ENCODE measurements at places on chromosomes 4 and X. TPM values are rescaled to one million over a fixed set of nuclear protein-coding genes. Genes with fewer than 3 reads are reported as not detected.
A peak's percentile ranks its signal among the peaks of the same experiment; 100 is the strongest.

- DNase-seq: no peak
Observed at GRCh38 chr4:38940476-38940875, 72.9 kb downstream of the FAM114A1 start.

GRCh38 chrX:153853902-153854267, 23.5 kb upstream of the PDZD4 start:
- no peak for DNase-seq

- DNase-seq: no peak
Observed at GRCh38 chr4:626201-627091, 1.1 kb downstream of the PDE6B start.

- DNase-seq: no peak
Observed at GRCh38 chr4:94791701-94792100, 33.9 kb downstream of the BMPR1B start.

- DNase-seq: peak; percentile 60
Observed at GRCh38 chr4:4260185-4260751, 12.2 kb upstream of the TMEM128 start.

GRCh38 chr4:158715802-158716201, 7.4 kb downstream of the PPID start:
- no peak for DNase-seq

GRCh38 chr4:8439168-8439567, 1.4 kb downstream of the ACOX3 start:
- DNase-seq: no peak

GRCh38 chr4:17356926-17357325, 155.0 kb downstream of the QDPR start:
- no peak for DNase-seq

- no peak for DNase-seq
Observed at GRCh38 chr4:144955104-144955503, 142.9 kb downstream of the ANAPC10 start.

GRCh38 chr4:105569057-105569865, 16.8 kb downstream of the ARHGEF38 start:
- DNase-seq: no peak

DNA sequence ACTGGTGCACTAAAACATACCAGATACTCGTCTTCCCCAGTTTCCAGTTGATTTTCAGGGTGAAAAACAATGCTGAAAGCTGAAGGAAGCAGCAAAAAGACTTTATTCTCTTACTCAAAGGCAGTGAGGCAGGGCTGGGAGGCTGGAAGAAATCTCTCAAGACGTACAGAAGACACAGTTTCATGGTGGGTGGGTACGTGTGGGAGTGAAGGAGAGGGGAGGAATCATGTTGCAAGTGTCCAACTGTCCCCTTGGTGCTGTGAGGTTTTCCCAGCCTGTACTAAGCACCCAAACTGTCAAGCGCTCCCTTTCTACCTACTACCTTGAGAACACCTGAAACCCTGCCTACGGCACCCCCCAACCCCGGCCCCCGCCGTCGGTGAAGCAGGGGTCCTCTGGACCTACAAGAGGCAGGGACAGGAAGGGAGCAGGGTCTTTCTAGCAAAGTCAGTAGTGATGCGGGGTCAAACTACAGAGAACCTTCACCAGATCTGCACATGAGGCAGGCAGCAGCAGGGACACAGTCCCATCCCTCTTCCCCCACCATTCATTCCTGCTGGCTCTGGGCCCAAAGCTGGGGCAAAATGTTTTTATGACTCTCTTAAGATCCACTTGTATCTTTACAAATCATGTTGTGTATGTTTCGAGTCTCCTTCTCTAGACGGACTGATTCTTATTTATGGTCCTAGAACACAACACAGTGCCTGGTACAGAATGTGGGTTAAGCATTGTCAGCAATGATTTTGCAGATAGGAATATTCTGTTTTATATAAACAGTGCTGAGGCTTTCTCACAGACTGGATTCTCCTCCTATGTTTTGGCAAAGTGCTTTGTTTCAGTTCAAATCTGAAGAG, 2.4 kb upstream of the SETD7 start:
- DNase-seq: no peak

DNA sequence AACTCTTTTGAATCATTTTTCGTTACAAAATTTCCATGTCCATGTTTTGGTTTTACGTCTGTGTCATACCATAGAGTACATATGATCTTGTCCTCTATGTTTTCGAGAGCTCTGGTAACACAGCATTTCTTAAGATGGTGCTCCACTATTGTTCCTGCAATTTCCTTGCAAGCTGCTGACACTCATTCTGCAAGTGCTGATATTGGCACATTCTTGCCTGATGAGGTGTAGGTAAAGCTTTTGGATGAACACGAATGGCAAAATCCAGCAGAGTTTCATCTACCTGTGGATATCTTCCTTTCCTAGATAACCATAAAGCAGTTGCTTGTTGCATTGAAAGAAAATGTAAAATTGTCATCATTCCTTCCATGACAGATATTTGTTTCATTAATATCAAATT, 41.3 kb downstream of the MAGEB17 start:
- no peak for DNase-seq

- DNase-seq: no peak
Observed at GRCh38 chrX:115913575-115913974, 257.0 kb upstream of the AGTR2 start.

DNA sequence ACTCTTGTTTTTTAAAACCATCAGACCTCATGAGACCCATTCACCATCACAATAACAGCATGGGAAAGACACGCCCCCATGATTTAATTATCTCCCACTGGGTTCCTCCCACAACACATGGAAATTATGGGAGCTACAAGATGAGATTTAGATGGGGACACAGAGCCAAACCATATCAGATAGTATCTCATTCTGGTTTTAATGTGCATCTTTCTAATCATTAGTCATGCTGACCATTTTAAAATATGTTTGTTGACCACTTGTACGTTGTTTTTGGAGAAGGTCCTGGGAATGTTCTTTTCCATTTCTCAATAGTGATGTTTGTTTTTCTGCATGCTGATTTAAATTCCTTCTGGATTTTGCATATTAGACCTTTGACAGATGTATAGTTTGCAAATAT, 119.0 kb downstream of the RTL3 start:
- no peak for DNase-seq

- DNase-seq: no peak
Observed at GRCh38 chr4:66062044-66062443, 391.8 kb upstream of the EPHA5 start.

The RPA4 gene
- total RNA-seq: 0.73 TPM

The INTS12 gene
- 18.5 TPM for total RNA-seq

The P2RY8 gene
- not detected for total RNA-seq

The MAGEA4 gene
- not detected for total RNA-seq

The DUX4 gene
- not detected for total RNA-seq

The FATE1 gene
- not detected for total RNA-seq

The TSC22D3 gene
- 25.9 TPM for total RNA-seq

The FDCSP gene
- total RNA-seq: not detected

All from pulmonary artery endothelial cell (primary cell).